ENCODE measurements at places on chromosomes 5 and 9.

DNA sequence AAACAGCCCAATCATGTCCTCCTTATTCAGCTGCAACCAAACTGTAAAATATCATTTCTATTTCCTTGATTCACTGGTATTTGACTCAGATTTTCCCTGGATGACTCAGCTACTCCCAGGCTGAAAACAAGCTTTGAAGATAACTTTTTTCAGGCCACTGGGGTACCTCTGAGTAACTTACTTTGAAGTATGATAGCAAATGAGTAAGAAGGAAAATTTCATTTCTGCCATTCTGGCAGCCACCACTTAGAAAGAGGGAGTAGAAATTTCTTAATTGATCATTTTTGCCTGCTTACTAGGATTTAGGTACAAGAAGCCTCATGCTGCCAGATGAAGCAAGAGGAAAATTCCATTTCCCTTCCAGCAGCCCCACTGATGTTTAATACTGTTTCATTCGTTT is 247.4 kb downstream of the PRELID2 start:
- no peak for DNase-seq

DNA sequence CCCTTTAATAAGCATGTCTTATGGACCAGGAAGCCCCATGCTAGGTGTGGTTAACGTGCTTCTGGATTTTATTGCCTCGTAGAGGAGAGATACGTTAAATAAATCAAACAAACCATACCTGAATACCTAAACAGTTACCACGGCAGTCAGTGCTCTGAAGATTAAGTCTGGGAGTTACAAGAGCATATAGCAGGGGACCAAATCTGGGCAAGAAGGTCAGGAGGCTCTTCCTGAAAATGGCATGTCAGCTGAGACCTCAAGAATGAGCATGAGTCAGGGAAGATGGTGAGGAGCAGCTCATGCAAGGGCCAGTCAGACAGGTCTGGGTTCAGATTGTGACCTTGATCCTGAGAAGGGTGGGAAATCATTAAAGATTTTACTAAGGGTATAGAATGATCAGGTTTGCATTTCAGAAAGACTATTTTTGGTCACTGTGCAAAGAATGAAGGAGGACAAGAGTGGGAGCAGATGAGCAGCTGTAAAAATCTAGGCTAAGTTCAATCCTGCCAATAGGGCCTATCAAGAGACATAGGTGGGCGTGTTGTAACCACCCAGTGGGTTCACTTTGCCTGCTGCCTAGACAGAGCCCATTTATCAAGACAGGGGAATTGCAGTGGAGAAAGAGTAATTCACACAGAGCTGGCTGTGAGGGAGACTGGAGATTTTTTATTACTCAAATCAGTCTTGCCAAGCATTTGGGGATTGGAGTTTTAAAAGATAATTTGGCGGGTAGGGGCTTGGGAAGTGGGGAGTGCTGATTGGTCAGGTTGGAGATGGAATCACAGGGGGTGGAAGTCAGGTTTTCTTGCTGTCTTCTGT is 4.8 kb upstream of the ZNF366 start:
- DNase-seq, result no peak

DNA sequence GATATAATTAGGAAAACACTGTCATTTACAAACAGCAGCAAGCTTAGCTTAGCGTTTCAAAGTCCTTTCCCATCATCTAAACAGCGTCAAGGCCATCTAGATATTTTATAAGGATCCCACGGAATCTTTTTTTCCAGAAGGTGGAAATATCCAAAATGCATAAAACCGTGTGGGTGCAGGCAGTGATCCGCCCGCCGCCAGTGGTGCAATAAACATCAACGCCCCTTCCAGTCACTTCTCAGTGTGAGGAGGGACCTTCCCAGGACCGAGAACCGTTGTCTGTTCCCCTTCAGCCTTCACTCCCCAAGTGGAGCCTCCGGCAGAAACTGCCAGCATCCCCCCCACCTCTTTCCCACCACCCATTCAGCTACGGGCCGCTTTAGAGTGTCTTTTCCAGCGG is 22.9 kb downstream of the OLFM1 start:
- no peak for DNase-seq

DNA sequence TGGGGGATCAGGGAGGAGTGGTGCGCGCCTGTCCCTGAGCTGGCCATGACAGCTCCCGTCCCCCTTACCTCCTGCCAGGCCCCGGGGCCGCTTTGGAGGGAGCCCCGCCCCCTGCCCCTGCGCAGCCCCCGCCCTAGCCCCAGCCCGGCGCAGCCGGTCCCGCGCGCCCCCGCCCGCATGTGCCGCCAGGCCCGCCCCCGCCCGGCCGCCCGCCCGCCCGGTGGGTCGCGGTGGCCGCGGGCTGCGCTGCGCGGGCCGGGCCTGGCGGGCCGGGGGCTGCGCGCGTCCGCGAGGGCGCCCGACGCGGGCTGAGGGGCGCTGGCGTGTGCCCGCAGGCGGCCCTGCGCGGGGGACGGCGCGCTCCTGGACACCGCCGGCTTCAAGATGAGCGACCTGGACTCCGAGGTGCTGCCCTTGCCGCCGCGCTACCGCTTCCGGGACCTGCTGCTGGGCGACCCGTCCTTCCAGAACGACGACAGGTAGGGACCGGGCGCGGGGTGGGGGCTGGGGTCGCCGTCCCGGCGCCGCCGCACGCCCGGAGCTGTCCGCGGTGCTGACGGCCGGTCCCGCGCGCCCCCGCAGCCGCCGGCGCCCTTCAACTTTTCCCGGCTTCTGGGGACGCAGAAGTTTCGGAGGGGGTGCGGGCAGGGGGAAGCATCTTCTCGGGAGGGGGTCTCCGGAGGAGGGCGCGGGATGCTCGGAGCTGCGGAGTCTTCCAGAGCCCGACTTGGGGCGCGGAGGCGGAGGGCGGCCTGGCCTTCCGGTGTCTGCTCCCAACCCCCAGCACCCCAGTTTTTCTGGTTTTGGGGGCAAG is 12.5 kb downstream of the KCNT1 start:
- no peak for DNase-seq

DNA sequence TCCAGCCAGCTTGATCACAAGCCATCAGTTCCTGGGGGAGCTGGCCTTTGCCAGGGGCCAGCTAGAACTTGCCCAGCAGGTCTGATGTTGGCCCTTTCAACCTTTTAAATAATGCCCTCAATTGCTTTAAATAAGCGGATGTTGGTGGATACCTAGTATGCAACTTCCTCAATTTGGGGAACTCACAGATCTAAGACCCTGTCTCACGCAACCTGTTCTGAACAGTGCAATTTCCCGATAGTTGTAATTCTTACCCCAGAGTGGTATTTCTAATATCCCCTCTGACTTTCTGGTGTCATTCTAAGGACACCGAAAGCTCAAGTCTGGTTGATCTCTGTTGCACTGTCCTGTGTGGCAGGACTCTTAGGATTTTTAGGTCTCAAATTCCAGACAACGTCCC is 23.1 kb downstream of the GALNT12 start:
- DNase-seq, result no peak

GRCh38 chr5:14730881-14731280 is 66.4 kb downstream of the OTULIN start:
- no peak for DNase-seq

GRCh38 chr5:37792975-37793631 is 46.7 kb downstream of the GDNF start:
- DNase-seq, result no peak

- no peak for DNase-seq
Measured at GRCh38 chr5:90503596-90503995, 25.8 kb downstream of the LYSMD3 start.

DNA sequence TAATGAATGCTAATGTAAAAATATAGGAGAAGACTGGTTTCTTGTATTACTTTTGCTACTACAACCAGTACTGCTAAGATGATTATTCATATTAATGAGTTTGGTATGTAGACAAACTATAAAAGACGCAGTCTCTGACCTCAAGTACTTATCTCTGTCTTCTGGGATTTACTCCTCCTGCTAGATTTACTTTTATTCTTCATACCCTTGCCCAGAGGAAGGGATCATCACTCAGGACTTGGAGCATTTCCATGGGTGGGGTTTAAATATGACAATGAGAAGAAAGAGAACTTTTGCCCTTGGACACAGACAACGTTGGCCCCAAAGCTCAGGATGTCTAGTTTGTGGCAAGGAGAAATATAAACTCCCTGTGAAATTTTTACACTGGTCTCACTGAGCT is 126.1 kb downstream of the BNC2 start:
- no peak for DNase-seq

DNA sequence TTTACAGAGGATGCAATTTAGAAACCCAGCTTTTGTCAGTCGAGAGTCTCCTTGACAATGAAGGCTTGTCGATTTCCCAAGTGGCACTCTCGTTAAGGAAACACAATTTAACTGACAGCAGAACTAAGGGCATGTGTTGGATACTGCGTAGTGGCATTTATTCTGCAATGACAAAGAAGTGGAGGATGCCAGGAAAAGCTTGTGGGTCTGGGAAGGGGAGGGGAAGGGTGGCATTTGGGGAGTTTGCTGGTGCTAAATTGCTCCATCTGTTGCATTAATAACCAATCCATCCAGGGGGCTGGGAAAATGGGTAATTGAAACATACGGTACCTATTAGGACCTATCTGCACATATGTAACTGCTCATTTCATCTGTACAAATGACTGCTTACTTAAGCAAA is 190.6 kb downstream of the NSG2 start:
- DNase-seq, result no peak

- no peak for DNase-seq
Measured at GRCh38 chr9:15239816-15240215, 67.2 kb downstream of the TTC39B start.

- DNase-seq, result peak; percentile 32
Measured at GRCh38 chr9:88173378-88173999, 35.2 kb upstream of the SPATA31C2 start.

DNA sequence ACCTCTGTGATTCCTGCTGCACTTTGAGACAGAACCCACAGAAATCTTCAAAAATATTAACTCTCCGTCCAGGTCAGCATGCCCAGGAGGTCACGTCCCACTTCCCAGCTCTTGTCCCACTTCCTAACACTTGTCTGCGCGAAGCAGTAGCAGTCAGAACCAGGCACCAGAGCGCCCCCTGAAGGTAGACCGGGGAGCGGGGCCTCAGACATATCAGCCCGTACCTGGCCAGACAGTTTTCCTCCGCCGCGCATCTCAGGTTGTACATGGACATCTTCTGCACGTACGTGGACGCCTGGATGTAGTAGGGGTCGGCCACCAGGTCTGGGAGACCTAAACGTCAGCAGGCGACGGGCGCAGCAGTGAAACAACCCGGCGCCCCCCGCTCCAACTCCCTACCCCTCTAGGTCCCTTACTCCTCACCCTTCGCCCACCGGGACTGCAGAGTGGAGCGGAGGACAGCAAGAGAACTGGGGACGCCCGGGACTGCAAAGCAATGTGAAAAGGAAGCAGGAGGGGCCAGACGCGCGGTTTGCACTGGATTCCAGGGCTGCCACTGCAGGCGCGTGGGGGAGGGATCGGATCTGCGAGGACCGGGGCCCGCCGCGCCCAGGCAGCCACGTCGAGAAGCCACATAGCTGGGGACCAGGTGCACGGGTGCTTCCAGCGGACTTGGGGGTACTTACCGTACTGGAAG is 1.2 kb downstream of the LOX start:
- DNase-seq, result no peak

GRCh38 chr5:132095077-132095410 is 21.5 kb downstream of the CSF2 start:
- no peak for DNase-seq

DNA sequence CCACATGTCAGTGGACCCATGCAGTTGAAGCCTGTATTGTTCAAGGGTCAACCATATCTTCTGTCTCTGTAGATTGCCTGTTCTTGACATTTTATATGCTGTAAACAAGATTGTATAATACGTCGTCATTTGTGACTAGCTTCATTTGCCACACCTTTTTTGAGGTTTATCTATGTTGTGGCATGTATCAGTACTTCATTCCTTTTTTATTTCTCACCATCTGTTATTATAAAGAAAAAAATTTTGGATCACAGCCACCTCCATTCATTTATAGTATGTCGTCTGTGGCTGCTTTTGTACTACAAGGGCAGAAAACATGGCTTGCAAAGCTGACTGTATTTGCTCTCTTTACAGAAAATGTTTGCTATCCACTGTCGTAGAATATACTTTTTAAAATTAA is 72.4 kb downstream of the TEK start:
- no peak for DNase-seq

- no peak for DNase-seq
Measured at GRCh38 chr9:91117959-91118703, 243.6 kb downstream of the AUH start.

DNA sequence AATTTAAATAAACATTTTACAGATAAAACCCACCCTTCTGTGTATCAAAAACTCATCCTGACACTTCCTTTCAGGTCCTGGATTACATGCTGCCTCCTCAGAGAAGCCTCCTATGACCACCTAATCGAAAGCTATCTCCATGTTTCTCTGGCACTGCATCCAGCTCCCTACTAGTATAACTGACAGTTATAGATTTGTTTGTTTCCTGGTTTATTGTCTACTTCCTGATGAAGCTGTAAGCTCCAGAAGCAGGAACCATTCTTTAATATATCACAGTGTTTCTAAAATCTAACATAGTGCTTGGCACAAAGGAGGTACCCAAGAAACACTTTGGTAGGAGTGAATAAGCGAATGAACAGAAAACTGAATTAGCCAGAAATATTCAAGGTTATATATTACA is 270.4 kb downstream of the EFNA5 start:
- no peak for DNase-seq

- DNase-seq, result no peak
Measured at GRCh38 chr5:170809551-170809950, 26.0 kb downstream of the GABRP start.

DNA sequence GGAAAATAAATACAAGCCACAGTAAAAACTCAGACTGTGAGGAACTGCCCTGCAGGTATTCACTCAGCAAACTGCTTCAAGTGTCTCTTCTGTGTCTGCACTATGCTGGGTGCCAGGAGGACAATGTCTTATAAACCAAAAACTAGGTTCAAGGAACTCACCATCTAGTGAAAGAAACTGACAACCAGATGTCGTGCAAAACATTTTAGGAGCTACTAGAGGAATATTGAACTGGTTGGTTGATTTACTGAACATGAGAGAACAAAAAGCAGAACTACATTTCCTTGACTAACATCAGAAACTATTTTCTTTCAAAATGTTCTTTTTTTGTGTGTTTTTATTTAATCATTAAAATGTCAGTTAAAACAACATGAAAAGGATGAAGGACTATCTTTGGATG is 35.2 kb downstream of the ZNF366 start:
- DNase-seq, result no peak

DNA sequence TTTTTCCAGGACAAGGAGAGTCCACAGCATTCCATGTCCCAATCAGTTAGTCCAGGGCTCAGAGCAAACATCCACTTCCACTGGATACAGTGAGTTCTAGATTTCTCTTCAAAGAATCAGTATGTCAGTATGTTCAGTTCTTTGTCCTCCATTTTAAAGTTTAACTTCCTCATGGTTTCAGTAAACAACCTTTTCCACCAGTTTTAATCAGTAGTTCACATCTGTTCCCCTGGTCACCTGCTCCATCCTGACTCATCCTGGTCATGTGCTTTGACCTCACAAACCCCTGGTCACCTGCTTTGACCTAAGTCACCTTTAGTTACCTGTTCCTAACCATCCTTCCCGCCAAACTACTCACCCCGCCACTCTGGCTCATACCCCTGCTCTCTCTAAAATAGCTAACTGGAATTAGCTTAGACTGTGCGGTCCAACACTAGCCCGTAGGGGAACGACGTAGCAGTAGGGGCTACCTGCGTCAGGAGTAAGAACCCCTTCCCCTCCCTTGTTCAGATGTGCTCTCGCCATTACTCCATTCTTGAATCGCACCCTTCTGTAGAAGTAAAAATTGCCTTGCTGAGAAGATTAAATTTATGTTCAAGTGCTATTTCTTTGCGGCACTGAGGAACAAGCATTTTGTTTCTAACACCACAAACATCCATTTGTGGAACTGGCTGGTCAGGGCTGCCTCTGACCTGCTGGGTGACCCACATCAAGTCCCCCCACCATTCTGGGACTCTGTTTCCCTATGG is 5.5 kb downstream of the ENG start:
- no peak for DNase-seq

- DNase-seq, result no peak
Measured at GRCh38 chr5:35242702-35243258, 12.5 kb upstream of the PRLR start.
